ENCODE measurements at places on chromosomes 4 and X.
A peak's percentile ranks its signal among the peaks of the same experiment; 100 is the strongest.

DNA sequence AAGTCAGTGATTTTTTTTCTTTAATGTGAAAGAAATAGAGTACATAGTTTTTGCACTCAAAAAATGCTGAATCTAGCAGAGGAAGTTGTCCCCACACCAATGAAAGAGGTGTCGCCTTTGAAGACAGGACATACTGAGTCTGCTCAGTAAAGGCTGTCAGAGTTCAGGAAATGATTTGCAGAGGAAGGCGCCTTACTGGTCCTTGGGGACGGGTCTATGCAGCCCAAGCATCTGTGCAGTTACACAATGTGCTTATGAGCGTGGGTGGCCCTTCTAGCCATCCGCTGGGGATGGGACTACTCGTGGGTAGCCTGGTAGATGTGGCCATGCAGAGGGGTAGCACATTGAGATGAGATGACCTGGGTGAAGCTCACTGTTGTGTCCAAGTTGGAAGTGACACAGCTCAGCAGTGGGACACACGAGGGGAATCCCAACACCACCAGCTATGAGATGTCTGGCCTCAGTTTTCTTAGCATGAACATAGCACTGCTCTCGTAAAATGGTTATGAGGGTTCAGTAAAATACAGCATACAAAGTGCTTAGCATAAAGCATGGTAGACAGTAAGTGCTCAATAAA, 116.5 kb upstream of the RBPJ start:
- no peak for DNase-seq

DNA sequence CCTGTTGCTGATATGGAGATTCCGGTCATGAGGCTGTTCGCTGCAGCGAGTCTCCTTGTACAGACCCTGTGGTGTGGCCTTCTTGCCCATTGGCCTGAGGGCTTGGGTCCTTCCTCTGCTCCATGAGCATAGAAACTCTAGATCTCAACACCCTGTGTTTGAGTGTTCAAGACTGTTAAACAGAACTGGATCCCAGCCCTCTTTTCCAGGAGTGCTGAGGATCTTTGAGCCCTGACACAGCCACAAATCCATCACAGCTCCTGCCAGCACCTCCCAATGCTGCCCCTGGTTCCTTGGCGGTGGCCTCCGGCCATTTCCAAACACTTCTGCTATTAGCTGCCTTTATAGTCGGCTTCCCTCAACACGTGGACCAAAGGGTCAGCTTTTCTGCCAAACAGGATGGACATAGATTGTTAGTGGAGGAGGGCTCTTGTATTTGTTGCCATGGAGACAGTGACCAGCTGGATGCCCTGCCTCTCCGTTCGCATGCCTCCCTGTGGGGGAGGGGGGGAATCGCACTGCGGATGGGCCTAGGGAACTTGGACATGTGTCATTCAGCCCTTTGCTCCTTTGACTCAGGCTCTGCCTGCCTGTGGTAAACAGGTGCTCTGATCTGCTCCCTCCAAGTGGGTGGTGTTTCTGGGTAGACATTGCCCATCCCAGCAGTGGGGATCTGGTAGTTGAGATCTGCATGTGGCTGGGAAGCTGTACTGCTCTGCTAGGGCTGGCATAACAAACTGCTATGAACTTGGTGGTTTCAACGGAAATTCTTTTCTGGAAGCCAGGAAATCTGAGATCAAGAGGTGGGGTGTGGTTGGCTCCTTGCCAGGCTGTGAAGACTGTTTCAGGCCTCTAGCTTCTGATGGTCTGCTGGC, 6.9 kb upstream of the WDR1 start:
- peak; percentile 57 for DNase-seq

GRCh38 chr4:48261281-48261680, 8.4 kb downstream of the TEC start:
- no peak for DNase-seq

- no peak for DNase-seq
Measured at GRCh38 chr4:150358691-150359090, 223.3 kb upstream of the MAB21L2 start.

DNA sequence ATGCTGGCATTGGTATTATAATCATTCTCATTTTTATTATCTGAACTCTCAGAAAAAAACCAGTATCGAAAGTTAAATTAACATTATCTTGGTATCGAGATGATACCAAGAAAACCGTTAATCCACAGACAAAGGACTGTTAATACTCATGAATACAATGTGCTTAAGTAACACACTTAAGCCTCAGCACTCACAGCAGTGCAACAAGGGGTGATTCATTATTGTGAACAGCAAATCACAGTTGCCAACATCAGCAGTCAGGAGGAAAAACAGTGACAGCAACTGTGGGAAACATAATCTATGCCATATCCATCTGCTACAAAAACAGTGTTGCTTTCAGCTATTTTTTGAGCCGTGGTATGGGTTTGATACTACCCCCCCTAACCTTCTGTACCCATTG, 210.9 kb upstream of the ATOH1 start:
- no peak for DNase-seq

DNA sequence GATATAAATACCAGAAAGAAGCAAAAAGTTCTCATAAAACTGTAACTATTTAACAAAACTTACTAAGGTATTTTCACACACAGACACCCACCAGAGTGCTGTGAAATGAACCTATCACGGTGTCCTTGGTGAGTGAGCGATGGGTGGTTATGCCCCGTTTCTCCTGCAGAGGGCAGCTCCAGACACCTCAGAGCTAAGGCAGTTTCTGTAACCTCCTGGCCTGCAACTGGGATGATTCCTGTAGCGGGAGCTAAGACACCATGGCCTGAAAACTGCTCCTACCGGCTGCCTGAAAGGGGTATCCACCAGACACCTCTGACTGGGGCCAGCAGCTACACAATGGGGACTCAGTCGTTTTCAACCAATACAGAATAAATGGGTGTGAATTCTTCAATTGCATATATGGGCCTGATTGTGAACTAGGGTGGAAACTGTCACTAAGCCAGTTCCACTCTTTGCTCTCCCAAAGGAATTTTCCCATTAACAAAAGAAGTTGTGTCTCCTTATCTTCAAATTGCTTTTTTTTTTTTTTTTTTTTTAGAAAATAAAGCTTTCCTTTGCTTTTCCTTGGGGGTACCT, 2375.8 kb upstream of the TENM3 start:
- DNase-seq = peak; percentile 56

GRCh38 chr4:136056748-136057147, 1475.5 kb downstream of the PCDH18 start:
- DNase-seq = no peak

GRCh38 chrX:116417214-116417613, 19.2 kb upstream of the SLC6A14 start:
- DNase-seq = no peak

GRCh38 chr4:3520796-3521600, 11.2 kb downstream of the LRPAP1 start:
- no peak for DNase-seq

- no peak for DNase-seq
Measured at GRCh38 chr4:38181286-38181685, 221.1 kb downstream of the PTTG2 start.

DNA sequence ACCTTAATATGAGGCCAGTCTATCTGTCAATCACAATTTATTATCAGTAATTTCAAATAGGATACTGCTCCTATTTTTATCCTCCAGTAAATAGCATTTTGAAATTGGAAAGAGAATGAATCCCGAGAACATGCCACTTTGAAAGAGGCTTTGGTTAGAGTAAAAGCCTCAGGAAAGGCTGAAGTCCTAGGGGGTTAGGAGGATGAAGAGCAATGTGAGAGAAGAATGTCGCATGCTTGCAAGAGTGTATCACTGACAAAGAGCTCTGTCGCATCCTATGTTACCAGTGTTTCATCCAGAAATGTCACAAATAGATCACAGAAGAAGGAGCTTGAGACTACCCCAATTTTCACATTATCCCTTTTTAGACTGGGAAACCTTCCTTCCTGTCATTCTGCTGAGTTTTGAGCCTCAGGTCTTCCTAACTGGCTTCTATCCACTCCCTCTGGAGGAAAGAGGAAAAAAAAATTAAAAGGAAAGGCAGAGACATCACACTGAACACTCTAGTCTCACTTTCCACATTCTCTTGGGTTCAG, 39.8 kb downstream of the GPM6A start:
- no peak for DNase-seq

DNA sequence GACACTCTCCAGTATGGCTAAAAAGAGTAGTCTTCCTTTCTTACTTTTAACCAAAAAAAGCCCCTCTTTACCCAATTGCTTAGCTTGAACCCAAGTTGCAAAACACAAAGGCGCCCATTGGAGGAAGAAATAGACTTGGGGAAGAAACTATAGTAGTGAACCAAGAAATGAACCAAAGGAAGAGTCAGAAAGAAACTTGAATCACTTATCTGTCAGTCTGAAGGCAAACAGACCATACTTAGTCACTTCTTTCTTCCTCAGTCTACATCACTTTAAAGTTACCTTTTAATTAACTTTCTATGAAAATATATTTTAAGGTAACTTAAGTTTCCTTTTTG, 161.4 kb upstream of the GIMD1 start:
- DNase-seq = no peak

GRCh38 chr4:6346373-6347110, 76.9 kb downstream of the WFS1 start:
- no peak for DNase-seq

GRCh38 chrX:23662853-23663252, 4.4 kb upstream of the PRDX4 start:
- no peak for DNase-seq

- peak; percentile 25 for DNase-seq
Measured at GRCh38 chrX:102712216-102712966, at the start of gene GPRASP2. GPRASP2 (plus strand) TSS chrX:102712448; CDS start chrX:102714870, 2,422 bp downstream.

DNA sequence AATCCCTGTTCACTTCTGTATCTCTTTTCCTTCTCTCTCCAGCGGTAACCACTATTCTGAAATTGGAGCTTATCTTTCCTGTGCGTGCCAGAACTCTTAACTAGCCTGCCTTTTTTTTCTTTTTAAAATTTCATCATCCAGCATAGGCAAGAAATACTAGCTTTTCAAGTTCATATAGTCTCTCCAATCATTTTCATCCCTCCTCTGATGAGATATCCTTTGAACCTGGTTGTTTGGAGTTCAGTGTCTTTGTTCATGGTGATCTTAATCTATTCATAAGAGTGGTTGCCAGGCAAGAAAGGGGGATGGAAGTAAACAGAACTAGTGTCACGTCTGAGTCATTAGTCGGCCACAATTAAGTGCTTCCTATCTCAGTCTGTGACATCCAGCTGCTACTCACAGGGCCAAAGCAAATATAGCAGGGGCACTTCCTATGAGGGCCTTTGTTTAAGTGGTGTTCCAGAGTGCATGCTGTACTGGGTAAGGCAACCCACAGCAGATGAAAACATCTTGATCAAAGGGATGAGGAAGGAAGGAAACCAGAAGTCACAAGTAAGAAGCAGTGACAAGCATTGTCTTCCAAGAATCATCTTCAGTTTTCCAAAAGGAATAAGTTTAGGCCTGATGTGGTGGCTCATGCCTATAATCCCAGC, 56.4 kb upstream of the XIAP start:
- peak; percentile 74 for DNase-seq

GRCh38 chrX:16137416-16138107, 14.2 kb downstream of the GRPR start:
- no peak for DNase-seq

DNA sequence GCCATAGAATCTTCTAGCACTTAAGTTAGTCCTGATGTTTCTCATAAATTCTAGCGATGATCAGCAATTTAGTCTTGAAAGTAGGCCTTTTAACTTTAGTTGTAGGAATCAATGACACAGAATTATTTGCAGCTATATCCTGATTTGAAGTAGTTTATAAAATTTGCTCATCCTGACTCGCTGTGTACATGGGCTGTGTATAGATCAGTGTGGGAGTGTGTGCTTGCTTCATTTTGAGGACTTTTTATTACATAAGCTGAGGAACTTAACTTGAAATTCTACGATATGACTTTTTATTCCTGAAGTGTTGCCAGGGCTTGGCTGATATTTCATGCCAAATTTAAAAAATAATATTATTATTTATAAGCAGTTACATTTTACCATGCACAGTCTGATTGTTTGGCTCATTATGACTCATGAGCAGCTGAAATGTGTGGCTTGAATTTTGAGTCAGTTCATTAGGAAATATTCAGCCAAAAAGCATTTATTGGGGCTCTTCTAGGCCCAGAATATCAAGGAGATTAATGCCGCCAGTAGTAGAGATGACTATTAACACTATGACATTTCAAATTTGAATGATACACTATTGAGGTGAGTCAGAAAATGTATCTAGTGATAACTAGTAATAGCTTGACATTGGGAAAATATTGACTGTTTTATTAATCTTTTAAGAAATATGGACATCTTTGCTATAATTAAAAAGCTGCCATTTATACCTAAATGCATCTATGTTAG, 128.9 kb upstream of the LIMCH1 start:
- no peak for DNase-seq

DNA sequence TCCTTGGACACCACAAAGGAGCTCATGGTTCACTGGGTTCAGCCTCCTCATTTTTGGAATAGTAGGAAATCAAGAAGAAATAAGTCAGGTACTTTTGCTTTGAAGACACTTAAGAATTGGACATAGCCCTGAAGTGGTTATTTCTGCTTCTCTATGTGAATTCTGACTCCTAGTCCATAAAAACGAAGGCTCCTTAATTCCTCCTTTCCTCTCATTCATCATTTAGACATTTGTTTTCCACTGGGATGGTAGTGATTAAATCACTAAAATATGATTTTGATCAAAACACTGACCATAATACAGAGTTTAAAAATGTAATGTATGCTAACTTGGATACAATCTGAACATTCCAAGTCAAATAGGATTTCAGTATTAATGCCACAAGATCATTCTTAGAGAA, 34.7 kb upstream of the CYP2U1 start:
- peak; percentile 68 for DNase-seq

DNA sequence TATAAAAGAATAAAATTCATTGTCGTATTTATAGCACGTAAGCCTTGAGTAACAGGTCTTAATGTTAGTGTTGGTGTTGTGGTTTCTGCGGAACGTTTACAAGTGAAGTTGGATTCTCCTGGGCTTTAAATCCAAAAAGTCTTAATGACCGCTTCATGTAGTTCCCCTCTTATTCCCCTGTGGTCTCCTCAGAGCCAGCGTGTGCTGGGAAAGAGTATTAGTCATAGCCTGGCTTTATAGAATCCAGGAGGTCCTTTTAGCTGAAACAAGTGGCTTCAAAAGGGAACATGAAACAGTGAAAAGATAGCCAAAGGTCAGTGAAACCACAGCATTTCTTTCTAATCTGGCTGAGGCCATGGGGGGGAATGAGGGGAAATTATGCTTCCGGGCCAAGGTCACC, 79.1 kb downstream of the CLCN4 start:
- DNase-seq = peak; percentile 84

DNA sequence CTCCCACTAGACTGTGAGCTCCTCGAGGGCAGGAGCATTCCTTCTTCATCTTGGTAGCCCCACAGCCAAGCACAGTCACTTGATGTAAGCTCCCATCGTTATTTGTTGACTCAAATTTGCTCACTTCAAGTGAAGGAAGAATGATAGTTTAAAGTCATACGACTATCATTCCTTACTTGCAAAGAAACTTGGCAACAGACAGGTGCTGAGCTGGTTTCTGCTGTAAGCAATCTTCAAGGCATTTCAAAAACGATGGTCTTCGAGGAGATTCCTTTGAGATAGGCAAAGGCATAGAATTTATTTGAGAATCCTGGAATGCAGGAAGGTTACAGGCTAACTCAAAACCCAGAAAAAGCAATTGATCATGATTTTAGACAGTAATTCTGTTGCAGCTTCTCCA, 64.8 kb downstream of the QDPR start:
- DNase-seq = peak; percentile 9

GRCh38 chr4:31748382-31748781, 1028.2 kb downstream of the PCDH7 start:
- no peak for DNase-seq

Data from fibroblast of skin of back (primary cell).